ENCODE measurements at places on chromosomes 6 and 20. TPM values are rescaled to one million over a fixed set of nuclear protein-coding genes. Genes with fewer than 3 reads are reported as not detected.

Gene PAK5
- 0.52 TPM for total RNA-seq

Gene NKAIN2
- total RNA-seq: not detected

Gene SPATS1
- not detected for total RNA-seq

Gene TSHZ2
- 6.0 TPM for total RNA-seq

Gene OGFRL1
- 22.6 TPM for total RNA-seq

- H3K36me3 ChIP-seq: no peaks in the 10 kb centered on the region
- DNase-seq: no peak
- no peak overlapping the region for H3K27ac ChIP-seq
- H3K4me3 ChIP-seq: no peak overlapping the region
Observed at GRCh38 chr6:133705731-133706130, 183.2 kb upstream of the TCF21 start.

DNA sequence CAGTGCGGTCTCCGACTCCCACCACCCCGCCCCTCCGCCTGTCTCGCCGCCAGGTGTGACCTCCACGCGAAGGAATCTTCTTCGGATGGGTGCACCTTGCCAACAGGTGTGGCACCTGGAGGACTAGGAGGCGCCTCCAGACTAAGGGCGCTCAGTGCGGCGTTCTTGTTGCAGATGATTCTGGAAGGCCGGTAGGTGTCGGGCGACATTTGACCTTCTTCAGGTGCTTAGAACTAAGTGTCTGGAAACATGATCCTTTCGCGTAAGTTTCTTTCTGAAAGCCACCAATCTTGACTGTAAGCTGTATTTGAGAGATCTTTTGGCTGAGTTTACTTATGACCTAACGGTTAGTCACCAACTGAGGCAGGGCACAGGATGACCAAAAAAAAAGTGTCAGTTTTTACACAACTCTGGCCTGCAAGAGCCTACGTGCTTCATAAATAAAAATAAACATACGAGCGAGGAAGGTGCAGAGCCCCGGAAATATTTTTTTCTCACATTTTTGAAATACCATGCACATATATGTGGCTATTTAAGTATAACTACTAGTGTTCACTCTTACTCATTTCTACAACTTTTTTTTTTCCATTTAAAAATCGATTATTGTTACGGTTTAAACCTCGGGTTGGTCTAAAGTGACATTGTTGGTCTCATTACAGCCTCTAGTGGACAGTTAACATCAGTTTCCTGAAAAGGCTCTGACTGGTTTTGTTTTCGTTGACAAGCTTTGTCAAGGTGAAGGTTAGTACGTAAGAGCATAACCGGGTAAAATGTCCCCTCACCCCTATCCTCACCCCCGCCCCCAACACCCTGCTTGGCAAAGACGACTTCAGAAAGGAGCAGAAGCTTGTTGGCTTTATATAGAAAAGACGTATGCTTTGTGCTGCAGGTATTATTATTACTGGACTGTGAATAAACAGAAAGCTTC is 1.6 kb upstream of the ATXN1 start:
- DNase-seq: peak; percentile 74
- H3K27me3 ChIP-seq: no peaks in the 10 kb centered on the region
- peaks cover 12% of the 10 kb centered on the region for H3K4me1 ChIP-seq
- H3K4me3 ChIP-seq: peak overlapping the region; percentile 58

DNA sequence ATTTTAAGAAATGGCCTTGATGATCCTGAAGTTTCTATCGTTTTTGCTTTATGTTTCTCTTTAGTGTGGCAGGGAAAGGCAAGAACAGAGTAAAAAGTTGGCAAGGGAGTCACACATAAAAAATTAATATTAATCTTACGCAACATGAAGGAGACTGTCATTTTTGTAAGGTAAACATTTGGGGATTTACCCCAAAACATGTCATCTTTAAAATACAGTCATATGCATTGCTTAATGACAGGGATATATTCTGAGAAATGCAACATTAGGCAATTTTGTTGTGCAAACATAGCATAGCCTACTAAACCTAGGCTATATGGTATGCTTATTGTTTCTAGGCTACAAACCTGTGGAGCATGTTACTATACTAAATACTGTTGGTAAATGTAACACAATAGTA is 5.4 kb downstream of the RBL1 start:
- H3K4me3 ChIP-seq: no peak overlapping the region
- H3K36me3 ChIP-seq: no peaks in the 10 kb centered on the region
- no peak overlapping the region for H3K27ac ChIP-seq
- H3K27me3 ChIP-seq: no peaks in the 10 kb centered on the region
- DNase-seq: no peak
- H3K4me1 ChIP-seq: peaks cover 13% of the 10 kb centered on the region

Data from body of pancreas (tissue), 4 donors.